ENCODE measurements at places on chromosomes 11 and 22.

DNA sequence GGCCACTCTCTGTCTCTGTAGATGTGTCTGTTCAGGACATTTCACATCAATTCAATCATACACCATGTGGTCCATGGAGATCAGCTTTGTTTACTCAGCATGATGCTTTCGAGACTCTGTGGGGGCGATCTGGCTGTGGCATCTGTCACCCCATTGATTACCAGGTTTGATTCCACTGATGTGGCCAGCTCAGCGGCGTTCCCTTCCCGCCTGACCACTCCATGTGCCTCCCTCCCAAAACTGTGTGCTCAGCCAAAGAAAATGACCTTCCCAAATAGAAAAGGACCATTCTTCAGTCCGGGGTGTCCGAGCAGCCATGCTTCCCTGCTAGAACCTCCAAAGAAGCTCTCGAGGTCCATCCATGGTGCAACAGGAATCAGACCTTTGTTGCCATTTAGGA lies 89.1 kb downstream of the BRD1 start:
- no peak for DNase-seq

DNA sequence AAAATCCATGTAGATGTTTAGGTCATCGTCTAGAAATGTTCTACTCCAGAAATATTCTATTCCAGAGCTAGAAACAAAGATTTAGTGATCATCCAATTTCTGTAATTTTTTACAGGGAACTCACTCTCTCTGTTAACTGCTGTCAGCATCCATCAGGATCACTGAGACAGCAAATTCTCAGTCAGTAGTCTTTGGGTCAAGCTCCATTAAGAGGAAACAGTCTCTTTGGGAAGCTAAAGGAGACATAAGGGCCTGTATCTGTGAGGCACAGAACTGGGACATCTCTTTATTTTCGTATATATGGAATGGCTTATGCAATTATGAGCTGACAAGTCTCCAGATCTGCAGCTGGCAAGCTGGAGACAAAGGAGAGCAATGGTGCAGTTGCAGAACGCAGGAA lies 48.3 kb downstream of the PIK3C2A start:
- DNase-seq: no peak

DNA sequence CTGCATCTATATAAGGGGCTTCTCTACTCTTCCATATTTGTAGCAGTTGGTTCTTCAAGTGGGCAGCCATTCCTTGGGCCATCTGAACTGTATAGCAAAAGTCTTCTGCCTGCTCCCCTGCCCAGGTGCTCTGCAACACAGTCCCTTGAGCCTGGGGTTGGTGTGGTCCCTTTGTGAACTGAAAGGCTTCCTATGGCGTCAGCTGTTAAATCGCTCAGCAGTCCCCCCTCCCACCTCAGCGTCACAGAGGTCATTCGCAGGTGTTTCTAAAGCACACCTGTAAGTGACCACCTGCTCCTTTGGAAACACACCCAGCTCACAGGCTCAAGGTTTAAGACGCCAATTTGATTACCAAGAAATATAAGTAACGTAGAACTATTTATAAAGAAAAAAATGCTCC lies 37.0 kb downstream of the CYB5R2 start:
- DNase-seq: no peak

DNA sequence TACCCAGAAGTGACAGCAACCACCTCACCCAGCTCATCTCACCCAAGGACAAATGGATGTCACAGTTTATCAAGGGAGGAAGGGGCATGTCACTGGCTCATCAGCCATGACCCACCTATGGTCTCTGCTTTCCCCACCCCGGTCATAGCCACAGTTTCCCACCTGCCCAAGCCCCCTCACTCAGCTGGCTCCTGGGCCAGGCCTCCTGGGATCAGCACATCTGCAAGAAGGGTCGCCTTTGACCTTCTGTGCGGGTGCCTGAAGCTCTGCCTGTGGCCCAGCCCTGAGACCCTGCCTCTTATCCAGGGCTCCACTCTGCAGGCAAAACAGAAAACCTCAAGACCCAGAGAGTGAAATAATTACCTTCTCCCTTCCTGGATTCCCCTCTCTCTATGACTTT lies 236.4 kb downstream of the BUD13 start:
- no peak for DNase-seq

DNA sequence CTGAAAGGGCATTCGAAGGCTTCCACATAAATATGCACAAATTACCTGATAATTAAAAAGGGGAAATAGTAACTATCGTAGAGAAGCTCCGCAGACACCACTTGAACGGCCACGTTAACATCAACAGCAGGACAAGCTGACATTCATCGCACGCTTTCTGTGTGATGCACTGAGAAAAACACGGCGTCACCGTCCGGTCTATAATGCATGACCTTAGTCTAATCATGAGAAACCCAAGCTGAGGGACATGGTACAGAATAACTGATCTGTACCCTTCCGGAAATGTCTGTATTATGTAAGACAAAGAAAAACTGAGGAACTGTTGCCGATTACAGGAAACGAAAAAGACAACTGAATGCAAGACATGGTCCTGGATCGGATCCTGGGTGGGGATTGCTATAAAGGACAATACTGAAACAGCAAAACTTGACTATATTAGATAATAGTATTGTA lies 678 bp upstream of the RANGAP1 start:
- DNase-seq: no peak

DNA sequence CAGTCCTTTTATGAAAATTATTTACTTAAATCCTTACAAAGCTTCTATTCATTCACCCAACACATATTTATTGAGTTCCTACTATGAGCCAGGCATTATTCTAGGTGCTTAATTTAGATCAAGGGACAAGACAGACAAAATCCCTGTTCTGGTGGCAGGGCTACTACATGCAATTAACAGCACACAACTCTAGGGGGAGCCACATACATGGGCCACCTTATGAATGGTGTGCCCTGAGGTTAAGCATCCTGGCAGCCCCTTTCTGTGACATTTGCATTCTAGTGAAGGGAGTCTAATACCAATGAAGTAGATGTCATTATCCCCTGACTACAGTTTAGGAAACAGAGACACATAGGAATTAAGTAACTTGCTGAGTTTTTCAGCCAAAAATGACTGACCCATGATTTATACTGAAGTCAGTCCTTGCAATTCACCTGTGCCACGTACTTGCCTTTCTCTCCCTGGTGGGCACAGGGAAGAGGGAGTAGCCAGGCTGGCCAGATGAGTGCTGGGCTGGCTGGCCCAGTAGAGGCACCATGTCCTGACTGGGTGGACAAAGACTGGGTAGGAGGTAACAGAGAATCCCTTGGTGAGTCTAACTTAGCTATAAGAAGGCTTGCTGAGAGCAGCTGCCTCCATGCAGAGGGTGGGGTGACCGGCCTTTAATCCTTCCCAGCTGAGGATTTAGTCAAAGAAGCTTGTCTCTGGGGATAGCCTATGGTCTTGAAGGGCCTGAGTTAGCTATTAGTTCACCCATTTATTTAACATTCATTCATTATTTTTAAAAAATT lies 52.0 kb upstream of the ELF5 start:
- no peak for DNase-seq

DNA sequence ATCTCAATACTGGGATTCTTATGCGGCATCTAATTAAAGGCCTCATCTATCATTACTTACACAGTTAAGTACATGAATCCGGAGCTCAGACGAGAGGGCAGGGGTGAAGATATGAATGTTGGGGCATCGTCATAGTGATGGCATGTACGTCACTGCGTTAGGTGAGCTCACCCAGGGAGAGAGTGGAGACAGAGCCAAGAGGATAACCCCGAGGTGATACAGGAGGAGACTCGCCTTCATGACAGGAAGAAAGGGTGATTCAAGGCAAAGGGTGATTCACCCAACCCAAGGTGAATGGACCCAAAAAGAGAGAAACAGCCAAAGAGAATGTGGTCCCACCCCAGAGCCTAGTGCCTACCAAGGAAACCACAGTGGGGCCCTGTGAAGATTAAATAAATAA lies 132.9 kb upstream of the BLID start:
- DNase-seq: no peak

DNA sequence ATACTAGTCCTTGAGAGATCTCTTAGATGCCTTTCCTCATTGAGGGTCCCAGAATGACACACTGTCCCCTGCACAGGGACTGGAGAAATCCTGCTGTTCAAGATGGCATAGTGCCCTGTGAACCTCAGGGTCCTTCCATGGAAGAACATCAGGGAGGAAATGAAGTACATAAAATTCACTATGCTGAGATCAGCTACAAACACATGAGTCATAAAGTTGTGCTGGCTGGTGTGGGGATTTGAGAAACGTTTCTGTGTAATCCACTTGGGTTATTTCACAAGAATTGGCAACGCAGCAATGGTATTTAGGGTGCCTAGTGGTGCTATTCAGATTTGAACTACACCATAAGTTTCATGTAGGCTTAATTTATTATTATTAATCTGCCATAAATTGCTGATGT lies 174.4 kb downstream of the MAML2 start:
- DNase-seq: no peak

DNA sequence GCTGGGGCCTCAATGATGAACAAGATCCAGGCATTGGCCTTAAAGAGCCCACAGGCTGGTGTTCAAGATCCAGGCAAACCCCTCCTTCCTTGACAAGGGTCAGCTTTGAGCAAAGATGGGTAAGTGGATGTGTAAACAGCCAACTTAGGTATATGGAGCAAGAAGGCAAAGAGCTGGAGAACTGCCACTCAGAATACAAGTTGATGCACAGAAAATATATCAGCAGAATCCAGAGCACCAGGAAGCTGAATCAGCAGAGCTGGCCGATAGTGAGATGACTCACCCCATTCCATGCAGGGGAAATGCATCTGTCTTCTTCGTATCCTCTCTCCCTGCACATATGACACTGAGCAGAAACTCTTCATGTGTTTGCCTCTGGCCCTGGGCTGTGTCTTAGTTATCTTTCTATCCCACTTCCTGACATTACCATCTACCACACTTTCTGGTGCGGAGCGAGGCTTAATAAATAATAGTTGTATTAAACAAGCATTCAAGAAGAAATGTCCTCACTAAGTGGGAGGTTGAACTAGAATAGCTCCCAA lies 57.8 kb downstream of the ENDOD1 start:
- DNase-seq: no peak

- no peak for DNase-seq
Observed at GRCh38 chr11:117993988-117994745, 8.0 kb downstream of the IL10RA start.

DNA sequence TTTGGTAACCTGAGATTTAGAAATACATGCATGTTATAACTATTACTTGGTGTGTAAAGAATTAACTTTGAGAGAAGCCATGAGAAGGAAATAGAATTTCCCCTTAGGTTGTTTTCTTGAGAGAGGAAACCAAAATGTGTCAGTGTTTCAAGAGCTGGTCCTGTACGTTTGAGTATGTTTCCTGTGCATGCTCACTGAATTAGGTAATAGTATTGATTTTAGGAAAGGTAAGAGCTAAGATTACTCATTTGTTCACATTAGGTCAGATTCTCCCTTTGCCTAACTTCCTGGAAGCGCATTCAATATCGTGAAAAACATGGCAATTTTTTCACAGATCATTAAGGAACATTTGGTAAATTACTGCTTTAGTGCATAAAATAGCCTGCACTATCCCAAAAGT lies 49.3 kb upstream of the RDX start:
- DNase-seq: no peak

DNA sequence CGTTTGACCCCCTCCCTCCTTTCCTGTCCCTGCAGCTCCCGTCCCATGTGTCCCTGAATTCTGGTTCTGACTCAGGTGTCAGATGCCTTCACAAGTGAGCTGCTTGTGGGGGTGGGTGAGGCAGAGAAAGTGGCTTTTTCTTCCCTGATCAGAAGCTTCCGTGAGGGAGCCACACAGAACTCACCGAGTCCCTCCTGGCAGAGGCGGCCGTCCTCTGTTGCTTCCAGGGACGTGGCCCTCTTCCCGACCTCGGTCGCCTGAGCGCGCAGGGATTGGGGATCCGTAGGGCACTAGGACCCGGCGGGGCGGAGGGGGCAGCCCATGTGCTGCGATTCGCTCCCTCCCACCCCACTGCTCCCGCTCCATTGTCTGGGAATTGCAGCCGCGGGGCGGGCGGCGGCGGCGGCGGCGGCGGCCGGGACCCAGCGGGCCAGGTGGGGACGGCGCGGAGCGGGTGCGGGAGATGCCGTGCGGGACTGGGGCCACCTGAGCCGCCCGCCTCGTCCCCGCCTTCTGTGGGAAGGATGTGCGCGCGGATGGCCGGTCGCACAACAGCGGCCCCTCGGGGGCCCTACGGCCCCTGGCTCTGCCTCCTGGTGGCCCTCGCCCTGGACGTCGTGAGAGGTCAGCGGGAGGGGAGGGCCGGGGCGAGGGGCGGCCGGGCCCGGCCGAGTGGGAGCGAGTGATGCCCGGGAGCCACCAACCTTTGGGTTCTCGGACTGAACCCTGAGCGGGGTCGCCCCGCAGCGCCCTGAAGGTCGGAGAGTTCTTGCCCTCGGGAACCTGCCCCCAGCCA lies at the start of gene TMEM132A:
Gene TMEM132A (plus strand): TSS at position 351 of the 796 bp plus-strand sequence. CDS start 174 bp downstream, at position 525.
- peak; percentile 100 for DNase-seq

DNA sequence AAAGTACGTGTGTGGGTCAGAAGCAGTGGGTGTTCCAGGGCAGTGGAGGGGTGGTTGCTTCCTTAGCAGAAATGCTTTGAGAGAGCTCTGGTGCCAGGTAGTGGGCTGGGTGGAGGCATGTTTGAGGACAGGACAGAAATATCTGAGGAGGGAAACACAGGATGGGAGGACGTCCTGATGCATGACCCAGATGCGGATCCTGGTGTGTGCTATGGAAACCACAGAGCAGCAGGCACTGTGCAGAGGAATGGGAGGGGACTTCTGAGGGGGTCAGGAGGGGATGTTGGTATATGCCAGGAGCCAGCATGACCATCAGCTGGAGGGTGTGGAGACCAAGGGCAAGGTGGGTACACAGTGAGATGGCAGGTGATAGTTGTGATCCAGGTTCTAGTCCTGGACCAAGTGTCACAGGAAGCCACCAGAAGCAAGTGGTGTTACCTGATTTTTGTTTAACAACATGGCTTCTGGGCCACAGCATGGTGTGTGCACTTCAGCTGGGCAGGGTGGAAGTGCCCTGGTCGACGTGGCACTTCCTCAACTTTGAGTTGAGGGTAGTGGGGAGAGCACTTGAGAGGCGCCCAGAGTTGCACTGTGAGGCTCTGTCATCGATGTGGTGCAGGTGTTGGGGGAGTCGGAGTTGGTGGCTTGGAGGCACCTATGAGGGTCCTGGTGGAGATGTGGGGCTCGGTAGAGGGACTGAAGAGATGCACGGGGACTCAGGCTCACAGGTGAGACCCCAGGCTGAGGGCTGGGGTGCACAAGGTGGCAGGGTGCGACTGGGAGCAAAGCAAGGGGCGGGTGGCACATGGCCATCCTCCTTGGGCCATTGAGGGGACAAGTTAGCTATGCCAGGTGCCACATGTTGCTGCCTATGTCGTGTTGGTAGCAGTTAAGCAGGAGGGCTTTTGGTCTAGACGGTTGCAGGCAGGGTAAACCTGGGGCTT lies 7.5 kb downstream of the DGCR8 start:
- no peak for DNase-seq

- no peak for DNase-seq
Observed at GRCh38 chr22:43832393-43833265, 20.5 kb upstream of the EFCAB6 start.

- DNase-seq: no peak
Observed at GRCh38 chr22:36977401-36977861, 41.8 kb downstream of the TST start.
